ENCODE measurements at places on chromosomes 2 and 18.

DNA sequence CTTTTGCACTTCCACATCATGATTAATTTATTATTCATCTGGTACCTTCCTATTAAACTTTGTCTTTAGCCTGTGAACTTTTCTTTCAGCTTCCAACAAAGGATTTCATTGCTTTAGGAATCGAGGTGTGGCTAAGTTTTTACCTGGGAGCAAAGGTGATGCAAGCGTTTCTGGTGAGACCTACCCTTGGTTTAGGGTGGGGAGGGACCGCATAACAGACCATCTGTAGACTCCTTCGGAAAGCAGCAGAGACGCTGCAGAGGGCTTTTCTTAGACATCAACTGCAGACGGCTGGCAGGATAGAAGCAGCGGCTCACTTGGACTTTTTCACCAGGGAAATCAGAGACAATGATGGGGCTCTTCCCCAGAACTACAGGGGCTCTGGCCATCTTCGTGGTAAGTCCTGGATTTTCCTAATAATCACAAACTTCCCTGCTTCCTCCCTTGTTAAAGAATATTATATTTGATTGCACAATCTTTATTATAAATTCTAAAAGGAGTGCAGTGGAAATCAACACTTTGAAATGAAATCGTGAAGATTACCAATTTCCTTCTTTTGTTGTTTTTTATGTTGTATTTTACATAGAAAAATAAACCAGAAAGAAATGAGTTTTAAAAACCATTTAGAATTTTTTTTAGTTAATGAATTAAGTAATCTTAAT is at the start of gene DSG3:
Gene DSG3, plus strand, starts transcription at position 212 of the 662 bp plus-strand sequence. Its CDS starts 137 bp downstream, at position 349.
- DNase-seq: no peak

- DNase-seq: no peak
These were observed 8.8 kb downstream of the SLC39A6 start for GRCh38 chr18:36120297-36120696.

DNA sequence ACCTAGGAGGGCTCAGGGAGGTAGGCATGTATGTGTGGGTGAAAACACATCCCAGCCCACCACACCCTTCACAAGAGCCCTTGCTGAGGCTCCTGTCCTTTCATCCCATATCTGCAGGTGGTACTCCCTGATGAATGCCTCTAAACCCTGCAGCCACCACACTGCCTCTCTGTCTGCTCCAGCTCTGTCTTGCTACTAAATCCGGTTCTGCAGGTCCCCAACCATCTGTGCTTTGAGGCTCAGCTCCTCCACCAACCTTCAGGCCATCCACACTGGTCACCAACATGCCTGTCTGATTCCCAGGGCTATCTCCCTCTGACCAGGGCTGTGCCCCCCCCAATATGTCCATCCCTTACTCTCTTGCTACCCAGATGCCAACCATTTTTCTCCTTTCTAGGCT is 92.7 kb downstream of the BIN1 start:
- DNase-seq: no peak

DNA sequence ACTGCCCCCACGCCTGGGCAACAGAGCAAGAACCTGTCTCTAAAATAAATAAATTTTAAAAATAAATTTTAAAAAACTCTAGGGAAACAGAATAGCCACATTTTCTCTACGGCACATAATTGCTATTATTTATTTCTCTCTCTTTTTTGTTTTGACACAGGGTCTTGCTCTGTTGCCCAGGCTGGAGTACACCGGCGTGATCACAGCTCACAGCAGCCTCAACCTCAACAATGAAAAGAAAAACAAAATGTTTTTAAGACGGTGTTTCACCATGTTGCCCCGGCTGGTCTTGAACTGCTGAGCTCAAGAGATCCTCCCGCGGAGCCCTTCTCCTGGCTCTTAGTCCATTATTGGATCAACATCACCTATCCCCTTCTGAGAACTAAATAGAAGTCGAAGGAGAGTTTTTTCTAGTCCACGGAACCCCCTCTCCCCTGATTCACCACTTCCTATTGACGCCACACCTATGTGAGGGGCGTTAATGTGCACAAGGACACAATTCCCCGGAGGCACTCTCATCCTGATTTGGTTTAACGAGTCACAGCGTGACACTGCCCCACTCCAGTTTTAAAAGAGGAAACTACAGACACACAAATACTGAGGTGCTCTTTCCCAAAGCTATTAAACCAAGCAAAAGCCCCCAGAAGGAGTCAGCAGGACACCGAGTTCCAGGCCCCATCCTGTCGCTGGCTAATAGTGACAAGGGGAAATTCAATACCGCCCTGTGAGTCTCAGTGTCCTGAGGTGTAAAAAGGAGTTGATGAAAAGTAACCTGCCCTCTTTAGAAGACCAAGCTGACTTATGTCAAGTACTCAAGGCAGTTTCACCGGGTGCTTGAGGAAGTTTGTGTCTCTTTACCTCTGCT is 1.1 kb downstream of the NPC1 start:
- DNase-seq: no peak

DNA sequence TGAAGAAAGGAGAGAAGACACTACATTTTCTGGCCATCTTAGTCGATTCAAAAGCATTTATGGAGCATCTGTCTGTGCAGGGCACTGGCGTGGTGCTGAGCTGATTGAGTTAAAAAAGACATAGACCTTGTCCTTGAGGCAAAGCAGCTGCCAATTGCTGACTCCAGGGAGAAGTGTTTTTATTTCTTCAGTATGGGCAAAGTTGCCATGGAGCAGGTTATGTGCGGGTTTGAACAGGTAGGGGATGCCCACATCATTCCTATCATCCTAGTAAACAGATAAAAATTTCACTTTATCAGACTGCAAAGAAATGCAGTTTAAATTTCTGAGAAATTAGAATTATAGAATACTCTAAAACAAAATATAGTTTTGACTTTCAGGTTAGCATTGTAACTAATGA is 125.8 kb downstream of the NUP35 start:
- no peak for DNase-seq

DNA sequence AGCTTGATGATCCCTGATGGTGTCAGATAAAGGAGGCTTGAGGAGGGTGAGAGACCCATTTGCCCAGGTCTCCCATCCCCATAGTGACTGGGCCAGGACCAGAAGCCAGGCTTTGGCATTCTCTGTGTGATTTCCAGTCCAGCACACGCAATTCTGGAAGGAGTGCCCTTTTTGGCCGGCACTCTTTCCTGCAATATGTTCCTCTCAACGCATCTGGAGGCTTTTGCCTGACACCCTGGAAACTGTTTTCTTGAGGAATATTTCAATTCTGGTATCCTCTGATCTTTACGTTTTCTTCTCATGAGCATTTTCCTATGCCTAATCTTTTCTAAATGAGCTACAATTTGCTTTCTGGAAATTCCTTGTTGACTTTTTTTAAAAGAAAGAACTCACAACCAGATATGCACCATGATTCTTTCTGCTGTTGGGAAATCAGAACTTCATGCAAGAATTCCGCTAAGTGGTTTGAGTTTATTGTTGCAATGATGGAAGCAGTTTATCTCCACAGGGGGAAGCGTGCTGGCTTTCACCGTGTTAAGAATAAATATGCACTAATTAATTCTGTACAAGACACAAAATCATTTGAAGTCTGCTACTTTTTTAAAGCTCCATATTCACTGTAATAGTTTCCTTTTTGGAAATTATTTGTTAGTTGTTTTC is 143.7 kb downstream of the NAPG start:
- no peak for DNase-seq

GRCh38 chr2:116094196-116094595 is 1651.8 kb downstream of the DPP10 start:
- DNase-seq: no peak

GRCh38 chr2:5914811-5915611 is 222.8 kb downstream of the SOX11 start:
- no peak for DNase-seq

- no peak for DNase-seq
These were observed 104.2 kb upstream of the SPRED2 start for GRCh38 chr2:65536596-65536995.

DNA sequence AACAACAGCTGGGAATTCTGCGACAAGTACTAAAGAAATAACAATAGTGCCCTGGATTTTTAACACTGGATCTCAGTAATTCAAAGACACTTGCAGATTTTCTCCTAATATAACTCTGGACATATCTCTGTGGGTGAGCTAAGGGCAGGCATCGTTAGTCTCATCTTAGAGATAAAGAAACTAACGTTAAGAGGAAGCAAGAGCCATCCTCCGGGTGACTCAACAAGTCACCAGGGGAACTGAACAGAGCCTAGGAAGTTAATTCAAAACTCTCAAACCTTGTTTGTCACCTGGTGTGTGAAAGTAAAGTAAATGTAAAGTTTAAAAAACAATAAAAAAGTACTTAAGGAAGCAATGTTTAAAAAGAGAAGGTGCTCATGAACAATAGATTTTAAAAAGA is 41.6 kb upstream of the NRP2 start:
- no peak for DNase-seq

DNA sequence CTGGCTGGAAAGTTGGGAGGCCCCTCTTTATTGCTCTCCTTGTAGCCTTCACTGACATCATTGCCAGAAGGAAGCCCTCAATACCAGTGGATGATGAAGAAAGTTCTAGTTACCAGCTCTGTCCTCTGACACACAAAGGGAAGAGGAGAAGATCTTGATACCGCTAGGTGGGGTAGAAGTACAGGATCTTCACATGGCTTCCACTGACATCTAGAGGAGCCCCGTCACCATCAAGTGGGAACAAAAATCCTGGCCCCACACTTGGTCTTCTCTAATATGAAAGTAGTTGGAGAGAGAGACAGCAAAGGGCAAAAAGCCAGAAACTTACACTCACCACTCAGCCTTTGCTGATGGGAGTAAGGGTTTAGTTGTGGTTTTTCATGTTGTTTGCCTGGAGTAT is 12.4 kb downstream of the XIRP2 start:
- no peak for DNase-seq

- DNase-seq: no peak
These were observed 437.4 kb downstream of the PIK3C3 start for GRCh38 chr18:42392416-42392815.

GRCh38 chr18:61459896-61460648 is 126.8 kb downstream of the CDH20 start:
- DNase-seq: no peak

DNA sequence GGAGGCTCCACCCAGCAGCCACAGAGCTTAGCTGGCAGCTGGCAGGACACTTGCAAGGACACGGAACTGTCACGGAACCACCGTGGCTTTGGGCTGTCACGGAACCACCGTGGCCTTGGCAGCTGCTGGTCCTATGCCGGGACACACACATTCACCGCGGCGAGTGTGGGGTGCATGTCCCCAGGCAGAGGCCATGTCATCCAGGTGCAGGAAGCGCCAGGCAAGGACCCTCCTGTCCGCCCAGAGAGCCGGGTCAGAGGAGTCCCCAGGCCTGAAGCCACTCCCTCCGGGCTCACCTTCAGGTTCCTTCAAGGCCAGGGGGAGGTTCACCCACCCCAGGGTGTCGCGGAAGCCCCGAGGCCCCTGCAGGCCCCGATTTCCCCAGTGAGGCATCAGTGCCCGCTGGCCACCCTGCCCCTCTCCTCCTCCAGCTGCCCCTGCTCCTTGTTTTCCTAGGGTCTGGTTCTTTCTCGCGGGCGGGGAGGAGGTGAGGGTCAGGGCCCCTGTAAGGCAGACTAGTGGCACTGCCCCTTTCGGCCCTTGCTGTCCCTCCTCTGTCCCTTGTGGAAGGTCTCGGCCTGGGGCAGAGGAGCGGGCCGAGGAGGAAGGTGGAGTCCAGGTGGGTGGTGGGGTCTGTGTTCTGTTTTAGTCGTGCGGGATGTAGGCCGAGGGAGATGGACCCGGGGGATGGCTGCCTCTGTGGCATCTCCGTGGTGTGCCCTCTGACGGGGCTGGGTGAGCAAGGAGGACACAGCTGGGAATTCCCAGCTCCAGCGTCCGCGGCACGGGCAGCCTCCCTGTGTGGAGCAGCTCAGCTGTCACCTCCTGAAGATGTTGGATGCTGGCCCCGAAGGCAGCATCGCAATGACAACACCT is 60.6 kb downstream of the NFATC1 start:
- DNase-seq: no peak

DNA sequence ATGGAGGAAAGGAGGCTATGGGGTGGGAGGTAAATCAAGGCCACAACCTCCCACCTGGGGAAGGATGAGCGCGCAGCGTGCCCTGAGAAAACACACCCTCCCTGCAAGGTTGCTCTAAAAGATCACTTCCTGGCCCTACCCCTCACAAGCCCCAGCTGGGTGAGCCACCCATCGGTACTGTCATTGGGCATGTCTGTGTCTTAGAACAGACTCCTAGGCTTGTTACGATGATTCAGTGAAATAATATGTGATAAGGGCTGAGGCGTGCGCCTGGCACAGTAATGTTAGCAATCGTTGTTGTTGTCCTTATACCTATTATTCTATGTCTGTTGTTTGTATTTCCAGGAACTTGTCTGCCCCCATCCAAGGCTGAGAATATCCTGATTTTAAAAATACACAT is 175.1 kb downstream of the ZFP36L2 start:
- DNase-seq: no peak

DNA sequence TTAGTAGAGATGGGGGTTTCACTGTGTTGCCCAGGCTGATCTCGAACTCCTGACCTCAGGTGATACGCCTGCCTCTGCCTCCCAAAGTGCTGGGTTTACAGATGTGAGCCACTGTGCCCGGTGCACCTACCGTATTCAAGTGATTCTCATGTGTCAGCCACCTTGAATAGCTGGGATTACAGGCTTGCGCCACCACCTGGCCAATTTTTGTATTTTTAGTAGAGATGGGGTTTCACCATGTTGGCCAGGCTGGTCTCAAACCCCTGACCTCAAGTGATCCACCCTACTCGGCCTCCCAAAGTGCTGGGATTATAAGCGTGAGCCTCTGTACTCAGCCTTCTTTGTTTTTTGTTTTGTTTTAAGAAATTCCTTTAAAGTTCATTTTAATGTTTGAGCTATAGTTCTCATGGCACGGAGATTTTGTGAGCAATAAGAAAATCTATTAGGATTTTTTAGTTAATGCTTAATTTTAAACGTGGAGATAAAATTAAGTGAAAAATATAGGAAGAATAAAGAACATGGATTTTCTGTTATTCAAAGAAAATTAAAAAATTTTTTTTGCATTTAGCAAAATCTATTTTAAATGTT is 242.6 kb downstream of the PHLPP1 start:
- DNase-seq: no peak

DNA sequence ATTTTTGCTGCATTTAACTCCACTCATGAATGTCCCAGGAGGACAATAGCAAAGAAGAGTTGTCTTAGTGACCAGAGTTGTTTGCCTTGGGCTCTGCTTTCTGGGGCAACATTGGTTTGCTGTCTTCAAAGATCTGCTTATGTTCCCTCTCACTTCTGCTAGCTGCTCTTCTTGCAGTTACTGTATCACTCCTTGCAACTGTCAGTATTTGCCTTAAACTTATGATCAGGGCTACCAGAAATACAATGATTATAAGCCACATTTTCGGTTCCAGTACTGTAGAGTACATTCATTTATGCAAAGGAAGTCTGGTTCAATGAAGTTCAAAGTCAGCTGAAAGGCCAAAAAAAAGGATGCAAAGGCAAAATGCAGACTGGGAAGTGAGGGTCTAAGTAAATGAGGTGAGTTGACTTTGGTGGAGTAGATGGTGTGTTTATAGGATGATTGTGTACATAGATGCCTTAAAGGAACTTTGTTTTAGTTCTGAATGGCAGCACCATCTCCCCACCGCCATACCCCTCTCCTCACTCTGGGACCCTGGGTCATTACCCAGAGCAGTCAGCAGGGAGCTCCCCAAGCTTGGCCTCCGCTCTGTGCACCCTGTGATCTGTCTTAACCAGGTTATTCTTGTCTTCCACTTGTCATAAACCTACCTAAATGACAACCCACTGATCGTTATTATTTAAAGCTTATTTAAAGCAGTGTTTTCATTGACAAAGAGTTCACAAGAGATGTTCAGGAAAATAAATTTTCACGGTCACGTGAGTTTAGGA is 236.0 kb downstream of the DOK6 start:
- no peak for DNase-seq
